ENCODE measurements at places on chromosomes 5 and 9. TPM values are rescaled to one million over a fixed set of nuclear protein-coding genes. Genes with fewer than 3 reads are reported as not detected.

- no peak for DNase-seq
These were observed 48.3 kb upstream of the EGFL7 start for GRCh38 chr9:136614372-136614922.

DNA sequence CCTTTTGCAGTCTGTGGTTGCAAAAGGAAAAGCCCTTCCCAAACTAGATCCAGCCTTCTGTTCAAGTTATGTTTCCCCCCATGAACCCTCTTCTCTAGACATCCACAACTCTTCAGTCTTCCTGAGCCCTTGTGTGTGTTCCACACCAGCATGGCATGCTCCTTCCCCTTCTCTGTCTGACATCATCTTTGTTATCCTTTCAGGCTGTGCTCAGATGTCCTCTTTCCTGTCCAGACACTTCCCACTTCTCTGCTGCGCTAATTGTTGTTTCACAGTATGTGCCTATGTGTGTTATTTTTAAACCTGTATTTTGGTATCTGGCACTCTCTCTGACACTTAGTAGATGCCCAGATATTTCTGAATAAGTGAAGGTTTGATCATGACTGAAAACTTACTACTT, 38.2 kb downstream of the FOCAD start:
- DNase-seq, result no peak

DNA sequence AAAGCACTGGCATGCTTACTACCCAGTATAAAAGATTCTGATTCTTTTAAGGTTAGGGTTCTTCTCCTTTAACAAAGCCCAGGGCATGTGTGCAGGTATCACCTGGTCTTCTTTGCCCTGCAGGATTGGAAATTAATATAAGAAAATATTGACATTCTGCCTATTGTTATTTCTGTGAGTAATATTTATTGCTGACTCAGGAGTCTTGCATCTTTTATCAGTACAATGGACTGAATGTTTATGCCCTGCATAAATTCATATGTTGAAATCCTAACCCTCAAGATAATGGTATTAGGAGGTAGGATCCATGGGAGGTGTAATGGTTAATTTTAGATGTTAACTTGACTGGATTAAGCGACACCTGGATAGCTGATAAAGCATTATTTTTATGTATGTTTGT, 189.0 kb downstream of the LRRC70 start:
- DNase-seq, result no peak

GRCh38 chr9:108286638-108287206, 569.1 kb downstream of the ACTL7B start:
- DNase-seq, result no peak

DNA sequence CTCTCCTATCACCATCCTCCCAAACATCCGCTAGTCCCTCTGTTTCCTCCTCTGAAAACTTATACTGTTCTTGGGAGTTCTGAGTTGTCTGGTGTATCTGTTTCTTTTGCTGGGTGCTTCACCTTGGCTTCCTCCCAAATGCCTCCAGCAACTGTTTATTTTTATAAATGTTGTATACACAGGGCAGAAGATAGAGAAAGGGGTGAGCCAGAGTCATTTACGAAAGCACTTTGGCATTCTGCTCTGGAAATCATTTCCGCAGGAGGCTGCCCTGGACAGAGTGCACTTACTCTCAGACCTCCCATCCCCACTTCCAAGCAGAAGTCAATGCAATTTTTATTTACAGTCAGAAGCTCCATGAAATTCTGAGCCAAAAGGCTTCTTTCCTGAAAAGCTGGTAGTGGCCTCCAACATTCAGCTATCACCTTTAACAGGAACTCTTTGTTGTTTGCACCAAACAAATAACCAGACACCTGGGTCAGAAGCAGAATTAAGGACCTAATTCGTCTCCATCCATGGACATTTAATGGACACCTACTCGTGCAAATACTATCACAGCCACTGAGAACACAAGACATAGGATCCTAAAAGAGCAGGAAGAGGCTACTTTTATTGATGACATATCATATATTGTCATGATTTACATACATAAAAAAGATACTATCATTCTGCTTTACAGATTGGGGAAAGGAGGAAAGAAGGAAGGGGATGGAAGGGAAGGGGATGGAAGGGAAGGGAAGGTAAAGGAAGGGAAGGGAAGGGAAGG, 229.5 kb upstream of the PAPPA start:
- no peak for DNase-seq

GRCh38 chr5:140005145-140005591, 37.9 kb downstream of the NRG2 start:
- no peak for DNase-seq

DNA sequence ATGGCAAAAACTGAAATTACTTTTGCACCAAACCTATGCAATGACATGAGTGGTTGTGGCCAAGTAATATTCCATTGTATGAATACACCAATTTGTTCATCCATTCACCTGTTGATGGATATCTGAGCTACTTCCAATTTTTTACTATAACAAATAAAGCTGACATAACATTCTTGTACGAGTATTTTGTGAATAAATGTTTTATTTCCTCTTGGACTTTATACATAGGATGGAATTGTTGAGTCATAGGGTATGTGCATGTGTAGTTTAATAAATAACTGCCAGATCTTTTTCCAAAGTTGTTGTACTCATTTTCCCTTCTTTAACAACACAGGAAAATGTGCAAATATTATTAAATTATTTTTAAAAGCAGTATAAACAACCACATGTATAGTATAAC, 146.1 kb upstream of the ZNF462 start:
- no peak for DNase-seq

DNA sequence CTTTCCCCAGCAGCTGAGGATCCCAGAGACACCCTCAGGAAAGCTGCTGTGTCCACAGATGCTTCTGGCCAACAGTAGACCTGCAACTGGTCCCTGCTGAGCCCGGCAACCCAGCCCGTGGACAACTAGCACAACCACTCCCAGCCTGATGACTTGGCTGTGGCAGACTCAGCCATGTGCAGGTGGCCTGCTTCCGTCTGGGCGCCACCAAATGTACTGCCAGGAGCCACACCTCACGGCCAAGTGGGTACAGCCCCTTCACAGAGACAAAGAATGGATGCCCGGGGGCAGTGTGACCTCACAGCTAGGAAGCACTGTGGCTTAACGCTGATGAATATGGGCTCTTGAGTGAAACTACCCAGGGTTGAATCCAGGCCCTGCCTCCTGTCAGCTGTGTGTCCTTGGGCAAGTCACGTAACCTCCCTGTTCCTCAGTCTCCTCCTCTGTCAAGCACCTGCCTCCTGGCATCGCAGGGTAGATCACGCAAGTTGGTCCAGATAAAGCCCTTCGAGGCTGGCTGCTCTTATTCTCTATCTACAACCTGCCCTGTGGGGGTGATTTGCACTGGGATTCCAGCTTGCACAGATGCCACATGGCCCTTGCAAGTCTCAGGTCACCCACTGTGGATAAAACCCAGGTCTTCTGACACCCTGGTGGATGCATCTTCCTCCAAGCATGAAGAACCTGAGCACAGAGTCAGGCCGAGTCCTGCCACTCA, 225.0 kb downstream of the PBX3 start:
- DNase-seq, result no peak

DNA sequence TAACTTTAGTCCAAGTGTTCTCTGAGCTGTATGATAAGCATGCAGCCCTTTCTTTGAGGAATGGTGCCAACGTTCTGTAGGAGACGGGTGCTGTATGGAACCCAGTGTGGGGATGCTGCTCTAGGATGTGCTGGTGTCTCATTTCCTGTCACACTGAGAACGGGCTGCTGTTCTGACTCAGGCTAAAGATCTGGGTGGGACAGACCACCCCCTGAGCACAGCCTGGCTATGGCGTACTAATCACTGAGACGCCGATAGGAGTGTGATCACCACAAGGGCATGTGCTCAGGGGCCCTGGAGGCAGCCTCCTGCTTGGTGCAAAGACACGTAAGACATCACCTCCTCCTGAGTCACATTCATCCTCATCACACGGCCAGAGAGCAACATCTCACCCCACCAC, 240.4 kb downstream of the IRX2 start:
- no peak for DNase-seq

GRCh38 chr5:17365811-17366138, 132.3 kb upstream of the TAF11L2 start:
- DNase-seq, result no peak

- no peak for DNase-seq
These were observed 9.7 kb upstream of the URM1 start for GRCh38 chr9:128361296-128361985.

DNA sequence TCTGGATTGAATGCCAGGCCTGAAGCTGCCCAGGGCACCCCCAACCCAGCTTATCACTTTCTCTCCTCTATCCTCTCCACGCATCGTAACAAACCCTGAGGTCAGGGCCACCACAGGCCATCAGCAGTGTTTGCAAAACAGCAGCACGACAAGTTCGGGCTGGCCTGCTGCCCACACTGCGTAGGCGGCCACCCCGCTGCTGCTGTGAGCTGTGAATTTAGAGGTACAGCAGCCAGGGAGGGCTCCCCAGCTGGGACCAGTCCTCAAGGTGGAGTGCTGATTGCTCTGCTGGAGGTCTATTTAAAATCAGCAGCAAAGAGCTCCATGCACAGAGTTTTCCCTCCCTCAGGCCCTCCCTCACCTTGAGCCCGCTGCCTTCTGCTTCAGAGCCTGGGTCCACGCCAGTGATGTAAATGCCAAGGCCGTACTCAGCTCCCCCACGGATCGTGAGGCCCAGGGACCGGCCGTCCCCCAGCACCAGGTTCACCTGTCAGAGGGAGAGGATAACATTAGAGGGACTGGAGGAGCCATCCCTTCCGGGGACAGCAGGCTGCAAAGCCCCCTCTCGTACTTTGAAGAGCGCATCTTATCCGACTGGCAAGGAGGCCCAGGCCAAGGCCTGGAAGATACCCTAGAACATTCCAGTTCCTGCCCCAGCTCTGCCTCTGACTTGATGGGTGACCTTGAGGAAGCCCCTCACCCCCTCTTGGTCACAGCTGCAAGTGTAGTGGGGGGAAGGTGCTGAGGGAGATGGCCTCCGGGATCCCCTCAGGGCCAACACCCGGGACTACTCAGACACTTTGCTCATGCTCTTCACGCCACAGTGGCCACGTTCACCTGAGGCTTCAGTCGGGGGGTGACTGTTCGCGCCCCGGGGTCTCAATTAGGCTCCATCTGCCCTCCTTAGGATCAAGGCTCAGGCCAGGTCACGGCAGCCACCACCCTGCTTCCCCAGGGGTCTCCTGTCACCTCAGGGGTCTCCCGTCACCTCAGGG, 39.1 kb downstream of the WHRN start:
- no peak for DNase-seq

DNA sequence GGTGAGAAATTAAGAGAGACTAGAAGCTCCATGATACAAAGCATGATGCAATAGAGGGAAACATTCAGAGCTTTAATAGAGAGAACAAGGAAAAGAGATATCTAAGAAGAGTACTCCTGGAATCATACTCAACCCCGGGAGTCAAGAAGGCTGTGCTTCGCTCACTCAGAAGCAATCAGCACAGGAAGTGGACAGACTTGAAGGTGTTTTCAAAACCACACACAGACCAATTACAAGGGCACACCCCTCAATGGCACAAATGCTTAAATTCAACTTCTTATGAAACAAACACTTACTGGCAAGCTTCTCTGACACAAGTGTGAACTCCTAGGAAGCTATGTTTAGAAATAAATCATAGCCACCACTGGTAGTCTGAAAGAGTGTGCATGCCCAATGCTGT, 462.3 kb downstream of the GABRG2 start:
- no peak for DNase-seq

DNA sequence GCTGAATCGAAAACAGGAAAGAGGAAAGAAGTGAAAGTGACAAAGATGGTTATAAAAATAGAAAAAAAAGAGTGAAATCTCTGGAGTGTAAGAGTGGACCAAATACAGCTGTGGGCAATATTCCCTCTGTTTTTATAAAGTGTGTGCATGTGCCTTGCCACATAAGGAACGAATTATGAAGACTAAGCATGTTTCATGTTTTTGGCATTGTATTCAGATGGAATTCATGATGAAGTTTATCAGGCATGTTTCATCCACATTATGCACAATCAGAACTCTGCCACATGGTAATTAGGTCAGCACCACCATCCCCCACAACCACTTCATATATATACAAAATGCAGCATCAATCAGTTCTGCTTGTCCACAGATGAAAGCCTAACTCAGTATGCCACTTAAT, 348.0 kb downstream of the ZNF608 start:
- no peak for DNase-seq

- peak; percentile 26 for DNase-seq
These were observed 26.7 kb upstream of the ADAMTS2 start for GRCh38 chr5:179371681-179372680.

DNA sequence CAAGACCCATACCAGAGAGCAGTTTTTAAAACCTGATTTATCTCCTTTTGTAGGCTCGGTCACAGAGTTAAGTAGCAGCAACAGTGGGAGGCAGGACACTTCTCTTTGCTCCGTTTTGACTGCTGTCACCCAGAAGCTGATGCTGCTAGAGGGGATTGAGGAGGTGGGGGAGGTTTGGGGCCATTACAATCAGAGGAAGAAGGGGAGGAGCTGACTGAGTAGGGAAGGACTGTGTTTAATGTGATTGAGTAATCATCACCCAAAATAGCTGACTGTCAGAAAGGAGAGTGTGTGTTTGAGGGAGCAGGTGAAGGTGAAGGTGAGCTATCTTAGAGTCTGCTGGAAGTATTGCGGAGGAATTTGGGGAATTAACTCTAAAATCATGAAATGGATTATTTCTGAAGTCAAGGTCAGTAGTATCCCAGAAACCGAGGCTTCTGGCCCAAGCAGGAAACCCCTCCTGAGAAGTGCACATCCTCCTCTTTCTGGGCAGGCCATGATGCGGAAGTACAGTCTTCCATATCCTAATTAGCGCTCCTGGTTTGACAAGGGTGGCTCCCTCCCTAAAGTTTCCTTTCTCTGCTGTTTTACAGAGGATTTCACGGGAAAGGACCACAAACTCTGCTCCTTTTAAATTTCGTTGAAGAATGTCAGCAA, 214.9 kb downstream of the PLK2 start:
- DNase-seq, result no peak

DNA sequence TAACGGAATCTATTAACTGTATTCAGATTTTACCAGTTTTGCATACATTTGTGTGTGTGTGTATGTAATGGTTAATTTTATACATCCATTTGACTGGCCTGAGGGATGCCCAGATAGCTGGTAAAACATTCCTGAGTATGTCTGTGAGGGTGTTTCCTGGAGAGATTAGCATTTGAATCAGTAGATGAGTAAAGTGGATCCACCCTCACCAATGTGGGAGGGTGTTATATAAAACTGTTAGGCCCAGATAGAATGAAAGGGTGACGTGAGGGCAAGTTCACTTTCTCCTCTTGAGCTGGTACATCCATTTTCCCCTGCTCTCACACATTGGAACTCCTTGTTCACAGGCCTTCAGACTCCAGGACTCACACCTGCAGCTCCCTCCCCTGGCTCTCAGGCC, 88.7 kb downstream of the EMB start:
- no peak for DNase-seq

GRCh38 chr5:447501-447900, 4.5 kb downstream of the EXOC3 start:
- peak; percentile 47 for DNase-seq

Gene DMRTA1
- total RNA-seq, result 0.53 TPM

Gene GDF9
- total RNA-seq, result 0.40 TPM

Gene ITGA2
- 11.0 TPM for total RNA-seq

Gene PRR16
- total RNA-seq, result 0.71 TPM

Gene CCL21
- not detected for total RNA-seq

Gene LOX
- 25.3 TPM for total RNA-seq

Gene SLC12A2
- total RNA-seq, result 96.6 TPM

Gene GGTA1
- total RNA-seq, result 16.0 TPM

Gene MYOZ3
- 17.9 TPM for total RNA-seq

Gene DBN1
- total RNA-seq, result 63.5 TPM

Gene GRXCR2
- total RNA-seq, result not detected

Gene PPIC
- total RNA-seq, result 25.1 TPM
